Activated CD4-positive, alpha-beta T cell treated with anti-CD3 and anti-CD28 coated beads, Interleukin-2, amount 10 ng/mL, durations not matched to agents 7 days and 5 days (primary cell): ENCODE measurements at places on chromosomes 11 and 22. TPM values are rescaled to one million over a fixed set of nuclear protein-coding genes. Genes with fewer than 3 reads are reported as not detected.

Gene CBLIF
- not detected for total RNA-seq

Gene C22orf15
- 0.99 TPM for total RNA-seq

GRCh38 chr22:16651217-16651616 is 58.6 kb upstream of the CCT8L2 start:
- H3K27ac ChIP-seq: no peak overlapping the region
- no peak overlapping the region for H3K4me3 ChIP-seq
- no peaks in the 10 kb centered on the region for H3K36me3 ChIP-seq
- no peaks in the 10 kb centered on the region for H3K4me1 ChIP-seq

DNA sequence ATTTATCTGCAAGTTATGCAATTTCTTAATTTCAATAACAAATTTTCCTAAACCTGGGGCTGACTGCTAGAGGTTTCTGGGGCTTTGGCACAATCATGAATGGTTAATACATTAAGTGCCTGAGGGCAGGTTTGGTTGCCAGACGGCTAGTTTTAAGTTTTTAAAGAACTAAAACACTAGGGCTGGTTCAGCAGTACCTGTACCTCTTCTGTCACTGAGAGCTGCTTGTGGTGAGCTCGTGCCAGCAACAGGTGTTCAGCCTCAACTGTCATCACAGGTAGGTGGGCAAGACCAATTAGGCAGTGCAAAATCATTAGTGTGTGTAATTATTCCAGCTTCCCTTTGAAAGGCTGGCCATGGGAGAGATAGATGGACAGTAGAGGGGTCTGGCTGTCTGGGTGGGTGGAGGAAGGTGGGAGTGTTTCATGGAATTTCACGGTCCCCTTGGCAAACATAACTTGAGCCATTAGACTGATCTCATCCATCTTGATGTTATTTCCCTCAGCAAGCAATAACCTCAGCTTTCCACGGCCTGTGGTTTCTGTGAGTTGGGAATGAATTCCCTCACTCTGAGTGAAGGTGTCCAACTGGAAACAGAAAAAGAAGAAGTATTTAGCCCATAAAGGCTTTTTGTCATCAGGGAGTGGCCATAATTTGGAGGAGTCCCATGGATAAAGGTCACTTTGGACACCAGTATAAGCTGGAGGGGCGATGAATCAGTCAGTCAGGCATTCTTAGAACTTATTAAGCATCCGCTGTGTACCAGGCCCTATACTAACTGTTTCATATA is 114.8 kb downstream of the SNX19 start:
- H3K36me3 ChIP-seq: no peaks in the 10 kb centered on the region
- no peaks in the 10 kb centered on the region for H3K4me1 ChIP-seq
- H3K4me3 ChIP-seq: no peak overlapping the region
- no peak for DNase-seq
- H3K27me3 ChIP-seq: no peaks in the 10 kb centered on the region

GRCh38 chr22:24695561-24696511 is 78.7 kb downstream of the PIWIL3 start:
- no peaks in the 10 kb centered on the region for H3K36me3 ChIP-seq
- H3K4me3 ChIP-seq: no peak overlapping the region
- DNase-seq: no peak
- H3K27ac ChIP-seq: no peak overlapping the region

DNA sequence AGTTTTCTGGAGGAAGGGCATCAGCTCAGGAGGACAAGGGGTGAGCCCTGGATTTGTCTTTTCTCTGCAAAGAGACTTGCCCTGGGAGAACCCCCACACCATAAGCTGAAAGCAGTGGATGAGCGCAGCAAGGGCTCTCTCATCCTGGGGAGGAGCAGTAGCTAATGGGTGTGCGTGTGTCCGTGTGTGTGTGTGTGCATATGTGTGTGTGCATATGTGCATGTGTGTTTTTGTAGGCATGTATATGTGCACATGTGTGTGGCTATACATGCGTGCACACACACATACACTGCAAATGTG is 45.3 kb downstream of the SMIM38 start:
- H3K27me3 ChIP-seq: no peaks in the 10 kb centered on the region
- no peaks in the 10 kb centered on the region for H3K4me1 ChIP-seq
- no peak for DNase-seq
- H3K27ac ChIP-seq: no peak overlapping the region
- H3K4me3 ChIP-seq: no peak overlapping the region

Gene NR1H3
- 10.0 TPM for total RNA-seq

Gene KLHL35
- 0.50 TPM for total RNA-seq

Gene SCGB1D2
- not detected for total RNA-seq

Gene MOGAT2
- total RNA-seq: not detected

GRCh38 chr22:40890881-40891280 is 29.0 kb upstream of the DNAJB7 start:
- H3K27me3 ChIP-seq: no peaks in the 10 kb centered on the region
- peaks cover 6% of the 10 kb centered on the region for H3K4me1 ChIP-seq
- H3K27ac ChIP-seq: no peak overlapping the region
- H3K4me3 ChIP-seq: no peak overlapping the region
